Activated T-helper 9 cell treated with anti-CD3 and anti-CD28 coated beads, Interleukin-2, amount 50 U/mL, for 16 hours (primary cell): ENCODE measurements at places on chromosomes 4 and X.

- no peak for DNase-seq
Measured at GRCh38 chrX:29397506-29397905, 810.3 kb downstream of the IL1RAPL1 start.

DNA sequence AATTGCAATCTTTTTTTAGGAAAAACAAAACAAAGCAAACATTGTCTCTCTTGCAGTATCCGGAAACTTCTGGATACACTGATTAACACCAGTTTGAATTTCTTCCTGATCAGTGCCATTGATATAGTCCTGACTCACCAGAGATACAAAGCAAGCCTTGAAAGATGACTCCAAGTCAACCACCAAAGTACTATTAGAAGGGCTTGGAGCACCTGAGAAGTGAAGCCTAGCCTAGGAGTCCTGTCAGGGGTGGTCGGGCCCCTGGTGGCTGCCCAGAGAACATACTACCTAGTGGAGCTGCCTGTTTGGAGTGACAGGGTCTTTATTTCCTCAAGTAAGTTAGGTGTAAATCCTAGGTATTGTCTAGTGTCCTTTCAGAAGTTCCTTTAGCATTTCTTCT, 593.2 kb downstream of the ZNF674 start:
- no peak for DNase-seq

GRCh38 chr4:147909225-147909624, 177.3 kb downstream of the ARHGAP10 start:
- DNase-seq, result no peak

GRCh38 chr4:78222575-78223186, 165.6 kb downstream of the FRAS1 start:
- DNase-seq, result no peak

GRCh38 chr4:149999485-150000074, 78.7 kb upstream of the DCLK2 start:
- DNase-seq, result no peak

DNA sequence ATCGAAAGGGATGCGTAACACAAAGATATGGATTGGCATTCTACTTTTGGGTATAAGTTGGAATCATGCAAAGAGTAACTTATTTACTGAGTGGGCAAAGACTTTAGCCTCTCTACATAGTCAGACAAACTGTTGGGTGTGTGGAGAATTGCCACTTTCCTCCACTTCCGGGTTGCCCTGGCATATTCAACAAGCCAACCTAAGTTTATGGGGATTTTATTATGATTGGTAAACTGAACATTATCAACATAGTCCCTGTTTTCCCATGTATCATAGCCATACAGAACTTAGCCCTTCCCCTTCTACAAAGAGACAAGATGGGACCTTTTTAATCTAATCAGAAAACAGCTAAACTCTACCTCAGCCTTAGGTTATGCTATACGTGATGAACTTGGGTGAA, 121.6 kb downstream of the AGTR2 start:
- no peak for DNase-seq

GRCh38 chrX:154348646-154349358, 25.6 kb downstream of the FLNA start:
- no peak for DNase-seq

DNA sequence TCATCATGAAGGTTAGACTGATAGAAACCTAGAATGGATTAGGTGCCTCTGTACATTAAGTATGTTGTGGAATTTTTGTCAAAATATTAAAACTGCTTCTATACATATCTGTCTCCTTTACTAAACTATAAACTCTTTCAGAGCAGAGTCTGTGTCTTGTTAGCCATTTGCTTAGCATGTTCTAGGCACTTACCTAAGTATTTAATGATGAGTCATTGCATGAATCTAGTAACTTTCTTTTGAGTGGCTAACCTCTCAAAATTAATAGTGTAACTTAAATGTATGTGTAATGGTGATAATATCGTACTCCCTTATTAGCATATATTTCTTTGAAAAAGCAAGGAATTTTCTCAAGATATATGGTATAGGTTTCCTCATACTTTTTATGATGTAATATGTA, 57.8 kb downstream of the RAP1GDS1 start:
- no peak for DNase-seq

DNA sequence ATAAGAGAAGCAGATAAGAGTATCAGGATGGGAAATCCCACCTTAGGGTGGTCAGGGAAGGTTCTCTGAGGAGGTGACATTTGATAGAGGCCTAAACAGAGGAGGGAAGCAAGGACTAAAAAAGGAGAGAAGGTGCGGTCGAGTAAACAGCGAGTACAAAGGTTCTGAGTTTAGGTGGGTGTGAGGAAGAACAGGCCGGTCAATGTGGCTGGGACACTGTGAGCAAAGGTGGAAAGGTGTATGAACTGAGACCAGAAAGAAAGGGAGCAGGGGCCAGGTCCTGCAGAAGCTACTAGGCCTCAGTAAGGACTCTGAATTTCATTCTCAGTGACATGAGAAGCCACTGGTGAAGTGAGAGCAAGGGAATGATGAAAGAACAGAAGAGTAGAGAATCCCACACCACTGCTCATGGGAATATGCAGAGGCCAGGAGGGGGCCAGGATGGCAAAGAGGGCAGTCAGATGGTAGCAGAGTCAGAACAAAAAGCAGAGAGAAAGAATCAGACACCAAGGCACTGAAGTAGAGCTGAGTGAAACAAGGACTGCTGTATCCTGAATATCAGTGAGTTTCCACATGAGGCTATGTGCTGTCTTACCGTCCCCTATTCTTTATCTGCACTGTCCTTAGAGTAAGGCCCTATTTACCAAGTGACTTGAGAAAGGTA, 18.0 kb downstream of the PRSS48 start:
- DNase-seq, result no peak

- no peak for DNase-seq
Measured at GRCh38 chr4:173171098-173171497, 2.5 kb downstream of the GALNT7 start.

GRCh38 chr4:95362906-95363558, 185.7 kb downstream of the UNC5C start:
- DNase-seq, result no peak

DNA sequence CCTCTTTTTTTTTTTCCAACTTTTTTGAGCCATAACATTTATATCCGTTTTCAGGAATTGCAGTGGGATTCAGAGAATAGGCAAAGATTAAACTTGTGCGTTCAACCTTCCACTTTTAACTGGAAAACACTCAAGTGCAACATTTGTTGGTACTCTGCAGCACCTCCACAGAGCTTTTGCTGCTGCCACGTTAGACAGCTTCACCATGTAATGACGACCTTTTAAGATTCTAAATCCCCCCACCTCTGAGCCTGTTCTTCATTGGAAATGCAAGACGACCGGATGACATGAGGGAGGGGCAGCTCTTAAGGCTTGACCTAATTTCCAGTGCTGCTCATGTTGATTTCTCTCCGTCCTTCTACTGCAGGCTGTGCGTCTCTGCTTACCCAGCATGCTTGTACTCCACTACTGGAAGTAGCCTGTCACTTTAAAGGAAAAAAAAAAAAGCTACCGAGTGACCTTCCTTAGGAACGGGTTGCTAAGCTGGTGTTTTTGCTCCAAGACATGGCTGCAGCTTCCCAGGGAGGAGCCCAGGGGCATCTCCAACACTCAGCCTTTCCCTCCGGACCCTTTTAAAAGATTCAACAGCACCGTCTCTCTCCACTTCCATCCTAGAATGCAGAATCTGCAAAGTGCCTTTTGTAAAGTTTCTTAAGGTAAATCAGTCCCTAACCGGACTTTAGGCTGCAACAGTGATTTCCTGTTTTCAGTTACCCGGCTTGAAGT, at the start of gene CC2D2A:
CC2D2A (plus strand) TSS at position 481 of the 726 bp plus-strand sequence. CDS start 6,051 bp downstream, outside the sequence.
- DNase-seq, result no peak
